ENCODE measurements at places on chromosomes 2 and 18.

DNA sequence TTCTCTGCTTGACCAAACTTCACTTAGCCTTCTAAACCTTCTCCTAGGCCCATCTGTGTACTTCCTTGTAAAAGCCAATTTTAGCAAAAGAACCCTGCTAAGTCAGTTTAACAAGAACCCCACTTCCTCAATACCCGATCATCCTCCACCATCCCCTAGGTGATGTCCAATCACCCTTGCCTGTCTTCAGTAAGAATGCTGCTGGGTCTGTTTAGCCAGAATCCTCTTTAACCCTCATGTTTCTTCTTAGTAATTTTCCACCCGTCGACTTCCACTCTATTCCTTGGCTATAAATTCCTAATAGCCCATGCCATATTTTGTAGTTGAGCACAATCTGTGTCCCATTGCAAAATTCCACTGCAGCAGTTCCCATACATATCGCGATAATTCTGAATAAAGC lies 780.0 kb upstream of the RAB6C start:
- DNase-seq, result no peak

DNA sequence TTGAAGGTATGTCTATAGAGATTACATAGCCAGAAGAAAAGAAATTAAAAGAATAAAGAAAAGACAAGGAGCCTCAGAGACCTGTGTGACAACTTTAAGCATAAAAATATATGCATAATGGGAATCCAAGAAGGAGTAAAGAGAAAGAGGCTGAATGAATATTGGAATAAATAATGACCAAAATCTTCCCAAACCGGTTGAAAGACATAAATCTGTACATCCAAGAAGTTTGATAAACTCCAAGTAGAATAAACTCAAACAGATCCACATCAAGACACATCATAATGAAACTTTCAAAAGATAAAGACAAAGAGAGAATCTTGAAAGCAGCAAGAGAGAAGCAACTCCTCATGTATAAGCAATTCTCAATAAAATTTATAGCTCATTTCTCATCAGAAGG lies 132.4 kb upstream of the ZNF516 start:
- DNase-seq, result no peak

GRCh38 chr2:151826737-151827157 lies 1.5 kb downstream of the ARL5A start:
- no peak for DNase-seq

DNA sequence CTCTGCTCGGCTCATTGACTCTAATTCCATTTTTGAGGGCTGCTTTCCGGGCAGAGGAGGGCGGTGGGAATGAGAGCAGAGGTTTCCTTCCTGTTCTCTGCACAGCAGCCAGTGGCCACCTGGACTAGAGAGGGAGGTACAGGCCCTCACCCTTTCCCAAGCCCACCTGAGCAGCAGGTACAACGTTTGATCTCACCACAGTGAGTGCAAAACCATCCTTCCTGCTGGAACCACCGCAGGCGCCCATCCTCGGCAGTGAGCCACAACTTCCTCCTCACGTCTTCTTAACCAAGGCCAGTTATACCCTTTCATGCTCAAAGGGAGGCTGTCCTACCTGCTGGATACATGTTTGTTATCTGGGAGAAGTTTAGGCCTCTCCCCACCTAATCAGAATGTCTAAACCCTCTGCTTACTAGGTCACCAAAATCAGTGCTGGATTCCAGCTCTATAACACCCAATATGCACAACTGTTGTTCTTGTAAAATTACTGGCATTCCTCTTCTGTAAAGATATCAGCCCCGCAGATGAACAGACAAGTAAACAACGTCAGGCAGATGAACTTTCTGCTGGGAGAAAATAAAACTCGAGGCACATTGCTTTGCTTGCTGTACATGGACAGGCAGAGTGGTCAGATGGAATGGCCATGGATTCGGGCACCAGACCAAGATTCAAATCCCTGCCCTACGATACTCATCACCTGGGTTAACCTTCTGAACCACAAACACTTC lies 191.4 kb downstream of the SH3RF3 start:
- no peak for DNase-seq

- DNase-seq, result no peak
Measured at GRCh38 chr18:23967321-23968089, 47.0 kb upstream of the TTC39C start.

- no peak for DNase-seq
Measured at GRCh38 chr2:29780906-29781305, 140.5 kb downstream of the ALK start.

DNA sequence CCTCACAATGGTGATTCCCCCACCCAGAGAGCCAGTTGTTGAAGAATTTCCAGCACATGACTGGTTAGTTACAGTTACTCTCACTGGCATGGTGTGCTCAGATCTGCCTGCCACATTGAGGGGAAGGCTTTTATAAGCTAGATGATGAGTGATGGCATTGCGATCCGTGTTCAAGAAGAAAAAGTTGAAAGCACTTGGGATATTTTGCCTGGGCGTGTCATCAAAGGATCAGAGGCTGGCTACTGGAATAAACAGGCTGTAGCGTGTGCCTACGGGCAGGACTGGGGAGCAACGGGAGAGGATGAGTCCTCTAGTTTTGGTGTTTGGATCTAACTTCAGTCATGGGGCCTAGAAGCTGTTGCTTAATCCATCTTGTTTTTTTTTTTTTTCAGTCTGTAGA lies 175.0 kb downstream of the SETBP1 start:
- no peak for DNase-seq

GRCh38 chr18:58619596-58619930 lies 9.3 kb downstream of the ALPK2 start:
- DNase-seq, result no peak

GRCh38 chr2:28523902-28524301 lies 28.0 kb downstream of the PLB1 start:
- DNase-seq, result no peak

DNA sequence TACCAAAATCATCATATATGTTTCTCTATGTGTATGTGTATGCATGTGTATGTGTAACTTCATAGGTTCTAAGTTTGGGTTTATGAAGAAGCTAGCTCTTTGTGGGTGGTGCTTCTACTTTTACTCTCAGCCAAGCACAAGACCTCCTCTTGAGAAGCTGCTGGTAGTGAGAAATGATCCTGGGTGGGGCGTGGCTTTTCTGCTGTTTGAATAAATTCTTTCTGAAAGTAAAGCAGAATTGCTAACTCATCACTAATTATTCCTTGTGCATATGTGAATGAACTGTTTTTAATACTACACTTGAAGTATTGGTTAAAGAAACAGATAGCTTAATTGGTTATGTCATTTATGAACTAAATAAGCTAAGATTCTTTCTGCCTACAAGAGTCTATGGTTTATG lies 7.6 kb upstream of the GAREM1 start:
- no peak for DNase-seq

DNA sequence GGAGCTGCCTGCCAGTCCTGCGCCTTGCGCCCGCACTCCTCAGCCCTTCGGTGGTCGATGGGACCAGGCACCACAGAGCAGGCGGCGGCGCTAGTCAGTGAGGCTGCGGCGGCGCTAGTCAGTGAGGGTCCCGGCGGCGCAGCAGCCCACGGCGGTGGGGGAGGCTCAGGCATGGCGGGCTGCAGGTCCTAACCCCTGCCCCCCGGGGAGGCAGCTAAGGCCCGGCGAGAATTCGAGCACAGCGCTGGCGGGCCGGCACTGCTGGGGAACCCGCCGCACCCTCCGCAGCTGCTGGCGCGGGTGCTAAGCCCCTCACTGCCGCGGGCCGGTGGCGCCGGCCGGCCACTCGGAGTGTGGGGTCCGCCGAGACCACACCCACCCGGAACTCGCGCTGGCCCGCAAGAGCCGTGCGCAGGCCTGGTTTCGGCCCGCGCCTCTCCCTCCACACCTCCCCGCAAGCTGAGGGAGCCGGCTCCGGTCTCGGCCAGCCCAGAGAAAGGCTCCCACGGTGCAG lies 867.4 kb downstream of the DSC3 start:
- no peak for DNase-seq

DNA sequence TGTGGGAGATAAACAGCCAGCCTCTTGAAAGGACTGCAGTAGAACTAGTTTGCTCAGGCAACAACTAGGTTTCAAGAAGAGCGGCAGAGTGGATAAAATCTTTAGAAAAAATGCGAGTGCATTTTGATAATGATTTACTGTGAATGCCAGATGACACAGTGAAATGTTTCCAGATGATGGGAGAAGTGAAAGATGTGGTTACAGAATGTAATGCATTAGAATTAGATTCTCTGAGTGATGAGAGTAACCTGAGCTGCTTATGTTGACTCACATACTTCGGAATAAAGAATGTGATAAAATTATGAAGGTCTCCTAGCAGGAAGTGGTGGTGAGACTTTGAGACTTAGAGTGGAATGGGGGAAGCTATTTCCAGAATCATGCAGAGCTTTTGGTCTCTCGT lies 184.3 kb downstream of the GULP1 start:
- peak; percentile 96 for DNase-seq

- peak; percentile 83 for DNase-seq
Measured at GRCh38 chr2:71471276-71471675, 17.9 kb downstream of the DYSF start.

DNA sequence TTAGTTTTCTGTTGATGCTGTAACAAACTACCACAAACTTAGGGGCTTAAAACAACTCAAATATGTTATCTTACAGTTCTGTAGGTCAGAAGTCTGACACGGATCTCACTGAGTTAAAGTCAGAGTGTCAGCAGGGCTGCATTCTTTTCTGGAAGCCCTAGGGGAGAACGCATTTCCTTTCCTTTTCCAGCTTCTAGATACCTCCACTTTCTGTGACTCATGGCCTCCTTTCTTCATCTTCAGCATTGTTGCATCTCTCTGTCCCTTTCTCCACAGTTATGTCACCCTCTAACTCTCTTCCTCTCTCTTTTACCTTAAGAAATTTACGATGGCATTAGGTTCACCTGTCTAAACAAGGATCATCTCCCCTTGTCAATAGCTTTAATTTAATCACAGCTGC lies 13.3 kb upstream of the PPP4R1 start:
- no peak for DNase-seq

- DNase-seq, result no peak
Measured at GRCh38 chr2:1979138-1979537, 234.8 kb upstream of the PXDN start.

- DNase-seq, result peak; percentile 53
Measured at GRCh38 chr2:85887566-85888019, 1.2 kb downstream of the ST3GAL5 start.
